Hepatocyte (in vitro differentiated cells): ENCODE measurements at places on chromosomes 3 and 15. TPM values are rescaled to one million over a fixed set of nuclear protein-coding genes. Genes with fewer than 3 reads are reported as not detected.

Gene GLDN
- 0.92 and 1.8 TPM in 2 replicates for total RNA-seq

DNA sequence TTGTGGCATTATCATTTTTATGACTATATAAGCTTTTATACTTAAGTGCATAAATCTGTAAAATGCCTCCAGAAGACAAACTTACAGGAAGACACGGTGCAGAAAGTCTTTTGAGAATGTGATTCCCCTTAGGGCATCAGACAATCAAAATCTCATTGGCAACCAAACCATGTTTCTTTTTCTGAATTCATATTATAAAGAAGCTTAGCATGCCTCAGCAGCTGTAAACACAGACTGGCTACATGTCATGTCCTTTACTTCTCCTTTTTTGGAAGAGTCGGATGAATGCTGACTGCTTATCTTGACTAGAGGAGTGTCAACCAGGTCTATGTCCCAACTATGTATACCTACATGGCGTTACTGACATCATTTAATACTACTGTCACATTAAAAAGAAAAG is 150.1 kb downstream of the PLD1 start:
- no peaks in the 10 kb centered on the region for H3K27me3 ChIP-seq
- no peak overlapping the region for H3K27ac ChIP-seq
- H3K36me3 ChIP-seq = no peaks in the 10 kb centered on the region
- H3K4me1 ChIP-seq = no peaks in the 10 kb centered on the region
- H3K4me3 ChIP-seq = no peak overlapping the region

DNA sequence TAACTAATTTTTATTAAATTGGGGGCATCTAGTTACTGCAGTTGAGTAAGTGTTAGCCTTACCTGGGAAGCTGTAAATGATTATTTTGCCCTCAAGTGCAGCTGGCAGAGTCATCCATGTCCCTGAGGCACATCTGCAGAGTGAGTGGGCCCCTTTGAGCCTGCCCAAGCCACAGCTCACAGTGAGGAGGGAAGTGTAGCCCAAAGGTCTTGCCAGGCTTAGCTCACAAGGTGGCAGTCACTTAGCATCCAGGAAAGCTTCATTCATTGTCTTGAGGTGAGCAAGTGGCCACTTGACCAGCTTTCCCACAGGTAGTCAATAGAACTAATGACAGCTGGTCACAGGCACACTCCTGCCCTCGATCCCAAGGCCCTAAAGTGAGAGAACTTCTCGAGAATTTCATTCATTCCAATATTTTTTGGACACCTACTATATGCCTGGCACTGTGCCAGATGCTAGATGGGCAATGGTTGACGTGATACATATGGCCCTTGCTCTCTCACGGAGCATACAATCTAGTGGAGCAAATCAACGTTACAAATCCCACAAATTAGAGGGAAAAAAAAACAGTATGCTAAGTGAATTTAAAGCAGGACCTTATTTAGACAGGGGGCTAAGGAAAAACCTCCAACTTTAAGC is 163.3 kb upstream of the IL12A start:
- H3K4me1 ChIP-seq = peaks cover 14% of the 10 kb centered on the region
- H3K27me3 ChIP-seq = no peaks in the 10 kb centered on the region
- no peak for DNase-seq
- peak overlapping the region; percentile 74 for H3K27ac ChIP-seq

- no peak overlapping the region for H3K4me3 ChIP-seq
- H3K4me1 ChIP-seq = no peaks in the 10 kb centered on the region
- H3K27me3 ChIP-seq = no peaks in the 10 kb centered on the region
- H3K36me3 ChIP-seq = no peaks in the 10 kb centered on the region
- no peak overlapping the region for H3K27ac ChIP-seq
- DNase-seq = no peak
These were observed 63.0 kb upstream of the CFAP161 start for GRCh38 chr15:81071120-81071519.

Gene CCR8
- not detected in 2 replicates for total RNA-seq

DNA sequence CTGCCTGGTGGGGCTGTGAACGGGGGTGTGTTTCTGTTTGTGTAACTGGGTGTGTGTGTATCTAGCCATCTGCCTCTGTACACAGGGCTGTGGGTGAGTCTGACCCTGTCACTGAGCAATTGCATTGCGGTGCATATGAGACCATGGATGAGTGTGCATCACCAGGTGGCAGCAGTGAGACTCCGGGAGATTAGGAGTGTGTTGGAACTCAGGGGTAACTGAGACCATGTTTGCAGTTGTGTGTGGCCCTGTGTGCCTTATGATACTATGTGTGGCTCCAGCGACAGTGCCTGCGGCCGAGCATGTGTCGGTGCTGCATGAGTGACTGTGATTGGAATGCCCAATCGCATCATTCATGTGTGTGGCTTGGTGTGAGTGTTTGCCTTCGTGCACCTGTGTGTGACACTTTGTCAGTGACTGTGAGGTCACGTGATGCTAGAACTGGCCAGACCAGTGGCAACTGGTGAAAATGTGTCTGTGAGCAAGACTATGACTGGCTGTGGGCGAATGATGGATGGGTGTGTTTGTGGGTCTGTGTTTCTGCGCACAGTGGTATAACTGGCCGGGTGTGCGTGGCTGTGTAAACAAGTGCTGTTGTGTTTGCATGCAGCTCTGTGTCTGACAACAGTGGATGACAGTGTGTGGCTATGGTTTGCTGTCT is 14.0 kb downstream of the VILL start:
- DNase-seq = peak; percentile 91
- H3K27me3 ChIP-seq = no peaks in the 10 kb centered on the region
- peak overlapping the region; percentile 98 for H3K27ac ChIP-seq
- peaks cover 28% of the 10 kb centered on the region for H3K4me1 ChIP-seq
- no peak overlapping the region for H3K4me3 ChIP-seq
- no peaks in the 10 kb centered on the region for H3K36me3 ChIP-seq

DNA sequence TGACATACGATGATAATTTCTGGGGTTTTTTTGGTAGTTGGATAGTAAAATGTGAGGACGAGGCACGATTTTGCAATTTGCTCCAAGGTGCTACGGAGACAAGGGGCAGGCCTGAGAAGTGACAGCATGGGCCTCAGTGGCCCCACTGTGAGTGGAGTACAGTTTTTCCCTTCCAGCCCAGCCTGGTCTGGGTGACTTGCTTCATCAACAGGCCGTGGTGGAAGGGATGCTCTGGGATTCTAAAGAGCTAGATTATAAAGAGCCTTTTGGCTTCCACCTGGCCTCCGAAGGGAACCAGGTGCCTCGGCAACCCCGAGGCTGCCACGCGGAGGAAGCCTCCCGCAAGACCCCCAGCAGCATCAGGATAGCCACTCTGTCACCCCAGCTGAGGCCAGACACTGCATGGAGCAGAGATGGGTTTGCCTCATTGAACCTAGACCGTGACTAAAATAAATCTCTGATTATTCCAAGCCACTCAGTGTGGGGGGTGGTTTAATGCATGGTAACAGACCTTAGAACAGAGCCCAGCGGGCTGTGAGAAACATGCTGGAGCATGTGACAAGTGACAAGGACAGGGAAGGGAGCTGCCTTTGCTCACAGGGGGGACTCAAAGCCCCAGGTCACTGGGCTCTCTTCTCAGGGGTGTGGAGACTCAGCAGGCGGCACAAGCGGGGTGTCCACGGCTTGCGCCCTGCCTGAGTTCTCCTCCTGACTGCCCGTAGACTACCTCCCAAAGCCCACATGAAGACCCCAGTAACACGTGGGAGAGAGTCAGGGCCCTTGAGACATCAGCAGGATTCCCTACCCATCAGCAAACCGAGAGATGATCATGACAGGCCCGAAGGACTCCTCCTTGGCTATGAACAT is 22.6 kb upstream of the SLC41A3 start:
- H3K36me3 ChIP-seq = no peaks in the 10 kb centered on the region
- no peaks in the 10 kb centered on the region for H3K27me3 ChIP-seq
- H3K27ac ChIP-seq = no peak overlapping the region
- no peaks in the 10 kb centered on the region for H3K4me1 ChIP-seq
- no peak overlapping the region for H3K4me3 ChIP-seq

GRCh38 chr3:107973961-107974360 is 116.9 kb downstream of the CD47 start:
- no peak overlapping the region for H3K27ac ChIP-seq
- H3K36me3 ChIP-seq = no peaks in the 10 kb centered on the region
- no peak for DNase-seq
- peaks cover 8% of the 10 kb centered on the region for H3K4me1 ChIP-seq
- no peak overlapping the region for H3K4me3 ChIP-seq
- no peaks in the 10 kb centered on the region for H3K27me3 ChIP-seq

DNA sequence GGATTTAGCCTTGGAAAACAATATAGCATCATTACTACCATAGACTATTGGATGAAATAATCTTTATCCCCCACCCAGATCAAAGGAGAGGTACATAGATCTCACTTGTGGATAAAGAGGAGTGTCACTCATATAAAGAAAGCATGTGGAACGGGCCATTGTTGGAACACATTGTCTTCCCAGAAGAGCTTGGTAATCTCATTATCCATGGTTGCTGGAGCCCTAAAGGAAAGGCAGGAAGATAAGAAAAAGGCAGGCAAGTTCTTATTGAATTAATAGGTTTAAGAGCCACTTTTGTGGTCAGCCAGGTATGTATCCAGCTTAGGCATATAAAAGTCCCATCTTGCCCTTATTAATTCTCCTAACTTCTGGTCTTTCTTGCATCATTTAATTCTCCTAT is 659.1 kb downstream of the GRM7 start:
- DNase-seq = no peak
- H3K4me3 ChIP-seq = no peak overlapping the region
- H3K4me1 ChIP-seq = no peaks in the 10 kb centered on the region
- H3K36me3 ChIP-seq = no peaks in the 10 kb centered on the region
- no peak overlapping the region for H3K27ac ChIP-seq

GRCh38 chr3:139326707-139327106 is 17.1 kb upstream of the MRPS22 start:
- H3K36me3 ChIP-seq = no peaks in the 10 kb centered on the region
- DNase-seq = no peak
- H3K27me3 ChIP-seq = peaks cover 20% of the 10 kb centered on the region
- no peak overlapping the region for H3K4me3 ChIP-seq

Gene FANCD2OS
- not detected in 2 replicates for total RNA-seq

Gene ITIH1
- total RNA-seq = 120 and 154 TPM in 2 replicates
